ENCODE measurements at places on chromosomes 6 and 20.

DNA sequence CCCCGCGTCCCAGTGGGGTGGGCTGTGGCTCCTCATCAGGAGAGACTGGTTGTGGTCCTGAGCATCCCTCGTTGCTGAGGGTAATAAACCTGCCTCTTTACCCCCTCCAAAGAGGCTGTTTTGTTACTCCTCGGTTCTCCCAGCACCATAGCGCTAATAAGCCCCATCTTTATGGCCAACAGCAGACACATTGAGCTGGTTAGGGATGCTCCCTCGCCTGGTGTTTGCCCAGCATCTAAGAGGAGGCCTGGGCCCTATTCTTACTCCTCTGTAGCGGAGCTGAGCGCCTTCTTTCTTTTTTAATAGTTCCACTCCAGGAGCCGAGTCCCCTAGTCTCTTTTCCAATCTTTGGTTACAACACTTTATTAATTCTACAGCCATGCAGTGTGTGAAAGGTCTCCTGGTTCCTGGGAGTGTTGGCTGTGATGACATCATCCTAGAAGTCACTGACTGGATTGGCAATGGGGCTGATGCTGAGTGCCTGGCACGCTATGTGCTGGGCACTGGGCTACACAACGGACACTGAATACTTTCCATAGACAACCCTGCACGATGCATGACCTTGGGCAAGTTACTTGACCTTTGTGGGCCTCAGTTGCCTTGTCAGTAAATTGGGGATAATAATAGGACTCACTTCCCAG, 50.6 kb upstream of the CCDC167 start:
- peak; percentile 63 for DNase-seq

GRCh38 chr6:107633680-107634323, 143.9 kb downstream of the SOBP start:
- DNase-seq = no peak

GRCh38 chr20:44234566-44235317, 12.4 kb upstream of the GDAP1L1 start:
- DNase-seq = no peak

DNA sequence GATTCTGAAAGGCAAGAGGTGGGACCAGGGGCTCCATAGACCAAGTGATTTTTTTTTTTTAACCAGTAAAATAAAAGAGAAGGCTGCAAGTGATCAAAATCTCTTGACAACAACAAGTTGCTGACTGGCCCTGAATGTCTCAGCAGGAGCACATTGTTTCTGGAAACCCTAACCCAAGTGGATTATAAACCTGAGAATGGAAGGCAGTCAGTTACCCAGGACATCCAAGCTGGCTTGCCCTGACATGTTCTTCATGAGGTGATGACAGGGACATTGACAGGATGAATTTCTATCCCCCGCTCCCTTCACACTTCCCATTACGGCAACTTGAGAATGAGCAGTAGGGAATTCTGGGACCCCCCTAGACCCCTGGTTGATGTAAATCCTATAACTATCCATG, 49.6 kb upstream of the RIPOR2 start:
- DNase-seq = no peak

- DNase-seq = peak; percentile 25
Measured at GRCh38 chr20:19875376-19876221, 117.5 kb downstream of the RIN2 start.

- DNase-seq = peak; percentile 67
Measured at GRCh38 chr20:51306521-51307358, 235.8 kb downstream of the NFATC2 start.

DNA sequence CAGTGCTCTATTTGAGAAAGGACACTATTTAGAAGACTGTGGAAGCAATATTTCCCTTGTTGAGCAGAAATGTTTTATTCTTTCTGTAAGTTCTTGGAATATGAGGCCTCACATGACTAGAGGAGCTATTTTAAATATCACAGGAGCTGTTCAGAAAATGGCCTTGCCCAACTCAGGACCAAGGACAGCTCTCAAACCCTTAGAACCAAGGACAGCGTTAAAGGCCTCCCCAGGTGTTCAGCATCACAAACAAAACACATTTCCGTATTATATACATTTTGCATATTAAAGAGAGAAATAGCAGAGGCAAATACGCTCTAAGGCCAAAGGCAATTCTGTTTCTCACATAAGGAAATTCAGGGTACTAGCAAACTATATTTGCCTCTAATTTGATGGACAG, 631.4 kb downstream of the CDH26 start:
- peak; percentile 8 for DNase-seq

- DNase-seq = no peak
Measured at GRCh38 chr20:14948416-14948815, 611.0 kb upstream of the FLRT3 start.

DNA sequence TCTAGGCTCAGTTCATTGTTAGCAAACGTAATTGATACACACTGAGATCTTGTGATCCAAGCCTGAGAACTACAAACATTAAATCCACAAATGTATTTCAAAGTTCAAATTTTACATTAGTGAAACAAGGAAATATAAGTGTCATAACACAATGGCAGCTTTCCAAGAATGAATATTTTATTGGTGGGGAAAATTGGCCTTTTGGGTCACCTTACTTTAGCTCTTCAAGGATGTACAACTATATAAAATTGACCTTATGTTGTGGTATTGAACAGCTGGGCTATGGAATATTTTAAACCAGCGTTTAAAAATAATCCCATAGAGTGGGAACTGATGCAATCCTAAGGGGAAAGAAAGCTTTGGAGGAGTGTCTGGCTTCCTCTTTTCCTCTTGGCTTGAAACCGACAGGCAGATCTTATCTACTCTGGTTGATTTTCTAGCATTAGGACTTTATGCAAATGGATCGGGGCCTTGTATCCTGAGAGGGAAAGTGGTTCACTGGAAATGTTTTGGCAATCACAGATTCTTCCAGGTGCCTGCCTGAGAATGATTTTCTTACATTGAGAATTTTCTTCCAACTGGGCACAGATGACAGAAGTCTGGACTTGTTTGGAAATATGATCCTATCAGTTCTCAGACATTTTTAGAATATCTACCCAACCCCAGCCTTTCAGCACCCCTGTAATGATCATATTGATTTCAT, 184.8 kb upstream of the ECI2 start:
- peak; percentile 38 for DNase-seq

- DNase-seq = peak; percentile 34
Measured at GRCh38 chr20:55159230-55159629, 683.8 kb downstream of the DOK5 start.

- DNase-seq = no peak
Measured at GRCh38 chr6:38016824-38017223, 197.3 kb downstream of the ZFAND3 start.

GRCh38 chr20:24503352-24503931, 34.0 kb downstream of the SYNDIG1 start:
- DNase-seq = peak; percentile 68

- peak; percentile 76 for DNase-seq
Measured at GRCh38 chr6:38493931-38494547, 145.7 kb downstream of the BTBD9 start.

GRCh38 chr20:54633374-54634355, 158.3 kb downstream of the DOK5 start:
- DNase-seq = no peak

DNA sequence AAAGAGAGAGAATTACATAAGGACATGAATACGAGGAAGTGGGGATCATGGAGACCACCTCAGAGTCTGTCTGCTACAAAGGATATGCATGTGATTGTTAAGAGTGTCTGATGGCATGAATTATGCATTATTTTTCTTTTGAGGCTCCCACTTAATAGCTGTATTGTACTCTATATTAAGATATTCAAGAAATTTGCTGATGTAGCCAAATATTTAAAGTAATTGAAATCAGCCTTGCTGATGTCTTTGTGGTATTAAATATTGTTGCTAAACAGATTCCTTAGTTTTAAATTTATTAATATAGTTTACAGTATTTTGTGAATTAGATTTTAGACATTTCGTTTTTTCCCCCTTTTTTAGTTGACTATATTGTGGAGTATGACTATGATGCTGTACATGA, 25.3 kb downstream of the CD2AP start:
- no peak for DNase-seq

GRCh38 chr6:170244721-170245474, 46.0 kb downstream of the DLL1 start:
- DNase-seq = no peak

GRCh38 chr6:89723046-89723445, 84.5 kb upstream of the LYRM2 start:
- DNase-seq = no peak

- no peak for DNase-seq
Measured at GRCh38 chr6:97630604-97631003, 347.6 kb upstream of the MMS22L start.

DNA sequence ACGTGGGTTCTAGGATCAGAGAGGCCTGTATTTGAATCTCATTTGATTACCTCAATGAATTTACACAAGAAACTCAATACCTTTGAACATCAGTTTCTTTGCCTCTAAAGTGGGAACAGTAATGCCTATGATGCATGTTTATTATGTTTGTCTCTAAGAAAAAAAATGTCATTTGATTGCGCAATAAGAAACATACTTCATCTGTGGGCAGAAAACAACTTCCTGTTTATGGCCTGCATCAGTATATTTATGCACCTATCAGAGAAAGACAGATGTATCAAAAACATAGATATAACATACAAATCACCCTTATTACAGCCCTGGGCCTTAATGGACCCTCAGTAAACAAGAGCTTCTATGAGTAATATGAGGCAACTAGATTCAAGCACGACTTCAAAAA, 516.4 kb upstream of the ARID1B start:
- DNase-seq = no peak

GRCh38 chr6:41529970-41530369, 16.2 kb upstream of the FOXP4 start:
- no peak for DNase-seq

DNA sequence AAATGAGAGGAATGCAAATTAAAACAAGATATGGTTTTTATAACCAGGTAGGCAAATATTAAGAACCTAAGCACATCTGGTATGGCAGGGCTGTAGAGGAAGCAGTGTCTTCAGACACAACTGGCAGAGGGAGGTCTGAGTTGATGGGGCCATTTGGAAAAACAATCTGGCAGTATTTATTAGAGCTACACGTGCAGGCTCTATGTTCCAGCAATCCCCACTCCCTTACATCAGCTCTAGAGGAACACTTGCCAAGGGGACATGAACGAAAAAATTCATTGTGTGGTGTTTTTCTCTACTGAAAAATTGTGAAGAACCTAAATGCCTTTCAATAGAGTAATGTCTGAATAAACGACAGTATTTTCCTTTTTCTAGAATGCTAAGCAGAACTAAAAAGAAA, 111.6 kb upstream of the EDN1 start:
- DNase-seq = no peak

DNA sequence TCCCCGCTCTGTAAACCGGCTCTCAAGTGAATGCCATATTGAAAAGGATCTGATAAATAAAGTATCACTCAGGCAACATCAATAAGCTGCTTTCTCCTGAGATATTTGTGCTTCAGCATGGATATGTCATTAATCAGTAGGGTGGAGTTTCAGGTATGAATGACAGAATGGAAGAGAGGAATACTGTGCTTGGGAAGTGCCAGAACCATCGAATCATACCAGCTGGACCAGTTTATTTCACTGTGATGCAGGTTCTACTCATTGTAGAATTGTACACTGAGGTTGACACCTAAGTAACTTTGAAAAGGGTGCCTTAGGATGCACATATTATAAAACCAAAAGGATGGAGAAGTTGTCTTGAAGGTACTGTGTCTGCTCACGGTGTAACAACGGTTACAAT, 17.9 kb upstream of the TBC1D7 start:
- no peak for DNase-seq

DNA sequence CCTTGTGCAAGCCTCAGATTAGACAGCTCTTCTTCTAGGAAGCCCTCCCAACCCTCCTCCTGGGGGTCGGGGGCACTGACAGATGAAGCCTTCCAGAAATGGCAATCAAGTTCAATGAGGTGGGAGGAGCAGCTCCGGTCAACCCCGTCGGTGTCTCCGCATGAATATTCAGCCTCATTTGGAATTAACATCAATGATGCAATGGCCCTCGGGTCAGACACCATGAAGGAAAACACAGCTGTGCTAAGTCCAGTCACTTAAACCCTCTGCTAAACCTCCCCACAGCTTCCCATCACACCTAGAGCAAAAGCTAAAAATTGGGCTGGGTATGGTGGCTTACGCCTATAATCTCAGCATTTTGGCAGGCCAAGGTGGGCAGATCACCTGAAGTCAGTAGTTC, 36.5 kb downstream of the ZNF217 start:
- no peak for DNase-seq

DNA sequence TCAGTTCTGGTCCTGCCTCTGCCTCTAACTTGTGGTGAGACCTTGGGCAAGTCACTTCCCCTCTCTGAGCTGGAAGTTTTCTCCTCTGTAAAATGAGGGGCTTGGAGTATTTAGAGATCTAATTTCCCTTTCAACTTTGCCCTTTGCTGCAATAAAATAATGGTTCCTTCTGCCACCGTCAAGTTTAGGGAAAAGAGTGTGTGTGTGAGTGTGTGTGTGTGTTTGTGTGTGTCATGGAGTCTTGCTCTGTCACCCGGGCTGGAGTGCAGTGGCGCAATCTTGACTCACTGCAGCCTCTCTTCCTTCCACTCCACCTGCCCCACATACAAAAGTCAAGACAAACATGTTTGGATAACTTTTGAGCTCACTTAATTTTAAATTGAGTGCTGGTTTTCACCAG, 39.2 kb upstream of the PIM1 start:
- DNase-seq = peak; percentile 68

- no peak for DNase-seq
Measured at GRCh38 chr6:68722891-68723527, 87.9 kb downstream of the ADGRB3 start.

DNA sequence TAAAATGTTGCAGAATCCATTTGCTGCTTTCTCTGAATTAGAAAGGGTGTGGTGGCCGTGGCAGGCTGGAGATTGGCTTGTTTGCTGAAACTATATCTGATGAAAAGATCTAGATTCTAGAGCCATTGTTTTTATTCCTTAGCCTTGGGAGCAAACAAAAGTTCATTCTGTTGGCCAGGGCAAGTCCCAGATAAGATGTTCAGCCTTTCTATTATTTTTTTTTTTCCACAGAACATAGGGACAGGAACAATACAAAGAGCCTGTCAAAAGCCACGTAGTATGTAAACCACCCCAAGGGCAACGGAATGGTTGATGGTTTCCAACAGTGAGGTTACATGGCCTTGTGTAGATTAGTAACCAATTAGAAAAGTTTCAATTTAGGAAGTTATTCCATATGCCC, 119.9 kb upstream of the SLC22A16 start:
- DNase-seq = no peak

GRCh38 chr6:66638099-66638498, 931.1 kb upstream of the EYS start:
- DNase-seq = no peak

GRCh38 chr6:129980821-129981220, 37.6 kb upstream of the L3MBTL3 start:
- peak; percentile 33 for DNase-seq

DNA sequence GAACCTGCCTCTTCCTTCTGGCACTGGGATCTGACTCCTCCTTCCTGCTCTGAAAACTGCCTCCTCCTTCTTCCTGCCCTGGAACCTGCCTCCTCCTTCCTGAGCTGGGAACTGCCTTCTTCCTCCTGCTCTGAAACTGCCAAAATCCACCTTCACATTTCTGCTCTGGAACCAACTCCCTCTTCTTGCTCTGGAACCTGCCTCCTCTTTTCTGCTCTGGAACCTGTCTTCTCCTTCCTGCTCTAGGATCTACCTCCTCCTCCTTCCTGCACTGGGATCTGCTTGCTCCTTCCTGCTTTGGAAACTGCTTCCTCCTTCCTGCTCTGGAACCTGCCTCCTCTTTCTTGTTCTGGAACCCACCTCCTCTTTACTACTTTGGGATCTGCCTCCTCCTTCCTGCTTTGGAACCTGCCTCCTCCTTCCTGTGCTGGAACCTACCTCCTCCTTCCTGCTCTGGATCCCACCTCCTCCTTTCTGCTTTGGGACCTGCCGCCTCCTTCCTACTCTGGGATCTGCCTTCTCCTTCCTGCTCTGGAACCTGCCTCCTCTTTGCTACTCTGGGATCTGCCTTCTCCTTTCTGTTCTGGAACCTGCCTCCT, 315.5 kb downstream of the PRL start:
- DNase-seq = no peak
